ENCODE measurements at places on chromosomes 1 and 21. TPM values are rescaled to one million over a fixed set of nuclear protein-coding genes. Genes with fewer than 3 reads are reported as not detected.

- H3K4me1 ChIP-seq = peaks cover 5% of the 10 kb centered on the region
- peaks cover 24% of the 10 kb centered on the region for H3K36me3 ChIP-seq
- no peak for DNase-seq
- H3K4me3 ChIP-seq = no peak overlapping the region
- H3K27ac ChIP-seq = no peak overlapping the region
Observed at GRCh38 chr1:24491577-24492360, 10.9 kb upstream of the RCAN3 start.

- H3K27ac ChIP-seq = no peak overlapping the region
- peaks cover 18% of the 10 kb centered on the region for H3K27me3 ChIP-seq
- DNase-seq = no peak
- H3K4me1 ChIP-seq = peaks cover 8% of the 10 kb centered on the region
- no peak overlapping the region for H3K4me3 ChIP-seq
- no peaks in the 10 kb centered on the region for H3K36me3 ChIP-seq
Observed at GRCh38 chr1:159831412-159832141, 4.9 kb downstream of the SLAMF8 start.

GRCh38 chr1:163922743-163923201 is 601.0 kb downstream of the NUF2 start:
- no peaks in the 10 kb centered on the region for H3K27me3 ChIP-seq
- no peak for DNase-seq

DNA sequence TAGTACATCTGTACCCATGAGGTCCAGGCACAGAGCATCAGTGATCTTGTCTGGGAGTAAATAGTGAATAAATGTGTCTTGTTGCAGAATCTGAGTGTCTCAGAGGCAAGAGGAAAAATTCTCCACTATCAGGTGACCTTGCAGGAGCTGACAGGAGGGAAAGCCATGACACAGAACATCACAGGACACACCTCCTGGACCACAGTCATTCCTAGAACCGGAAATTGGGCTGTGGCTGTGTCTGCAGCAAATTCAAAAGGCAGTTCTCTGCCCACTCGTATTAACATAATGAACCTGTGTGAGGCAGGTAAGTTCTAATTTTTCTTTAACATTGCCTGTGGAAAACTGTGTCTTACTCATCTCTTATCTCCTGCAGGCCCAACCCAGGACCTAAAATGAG is 43.1 kb downstream of the IL12RB2 start:
- H3K4me3 ChIP-seq = no peak overlapping the region
- H3K27me3 ChIP-seq = no peaks in the 10 kb centered on the region
- DNase-seq = no peak
- no peak overlapping the region for H3K27ac ChIP-seq
- H3K4me1 ChIP-seq = peaks cover 19% of the 10 kb centered on the region

DNA sequence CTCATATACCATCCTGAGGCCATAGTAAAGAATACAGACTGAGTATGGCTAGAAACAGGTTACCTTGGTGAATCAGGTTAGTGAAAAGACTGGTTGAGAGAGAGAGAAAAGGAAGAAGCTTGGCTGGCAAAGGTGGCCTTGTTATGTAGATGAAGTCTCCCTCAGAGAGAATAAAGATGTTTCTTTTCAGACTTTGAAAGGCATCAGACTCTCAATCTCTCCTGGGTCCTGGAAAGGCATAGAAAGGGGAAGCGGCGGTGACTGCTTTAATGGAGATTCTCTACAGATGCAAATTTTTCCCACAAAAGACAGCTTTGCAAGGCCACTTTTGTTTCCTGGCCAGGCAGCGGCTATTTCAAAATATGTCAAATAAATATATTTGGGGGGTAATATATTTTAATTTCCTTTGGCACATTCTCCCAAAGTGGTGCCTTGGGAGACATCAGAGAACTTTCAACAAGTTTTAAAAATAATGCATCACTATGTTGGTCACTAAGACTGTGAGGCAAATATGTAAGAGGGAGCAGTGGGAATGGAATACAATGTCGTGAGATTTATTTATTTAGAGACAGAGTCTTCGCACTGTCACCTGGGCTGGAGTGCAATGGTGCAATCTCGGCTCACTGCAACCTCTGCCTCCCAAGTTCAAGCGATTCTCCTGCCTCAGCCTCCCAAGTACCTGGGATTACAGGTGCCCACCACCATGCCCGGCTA is 46.1 kb downstream of the NPHS2 start:
- peak; percentile 26 for DNase-seq
- H3K4me3 ChIP-seq = 0 out of 2 replicates have a peak overlapping the region, but pooled peaks have one; percentile 27
- peak overlapping the region; percentile 75 for H3K27ac ChIP-seq
- H3K36me3 ChIP-seq = peaks cover 14% of the 10 kb centered on the region
- H3K4me1 ChIP-seq = peaks cover 48% of the 10 kb centered on the region
- H3K27me3 ChIP-seq = peaks cover 8% of the 10 kb centered on the region

- DNase-seq = no peak
- H3K27ac ChIP-seq = no peak overlapping the region
- no peak overlapping the region for H3K4me3 ChIP-seq
- H3K4me1 ChIP-seq = peaks cover 68% of the 10 kb centered on the region
- H3K27me3 ChIP-seq = no peaks in the 10 kb centered on the region
Observed at GRCh38 chr1:214493126-214493796, 58.1 kb downstream of the PTPN14 start.

- H3K4me3 ChIP-seq = no peak overlapping the region
- no peaks in the 10 kb centered on the region for H3K27me3 ChIP-seq
- H3K4me1 ChIP-seq = no peaks in the 10 kb centered on the region
Observed at GRCh38 chr1:65964123-65964522, 171.4 kb downstream of the PDE4B start.

DNA sequence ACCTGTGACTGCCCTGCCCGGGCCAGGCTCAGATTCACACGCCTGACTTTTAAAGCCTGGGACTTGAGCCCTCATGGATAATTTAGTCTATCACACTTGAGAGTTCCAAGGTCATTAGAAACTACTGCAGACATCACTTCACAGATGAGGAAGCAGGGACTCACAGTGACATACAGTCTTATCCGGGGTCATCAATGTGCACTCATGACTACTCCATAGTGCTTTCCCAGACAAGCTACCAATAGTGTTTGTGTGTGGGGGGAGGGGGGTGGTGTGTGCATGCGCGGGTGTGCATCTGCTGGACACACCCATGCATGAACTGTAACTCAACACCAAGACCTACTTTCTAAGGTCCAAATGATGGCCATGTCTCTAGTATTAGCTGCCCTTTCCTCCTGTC is 16.1 kb upstream of the SLC5A9 start:
- no peak for DNase-seq
- H3K36me3 ChIP-seq = no peaks in the 10 kb centered on the region
- H3K4me3 ChIP-seq = no peak overlapping the region
- no peak overlapping the region for H3K27ac ChIP-seq
- H3K4me1 ChIP-seq = peaks cover 40% of the 10 kb centered on the region

DNA sequence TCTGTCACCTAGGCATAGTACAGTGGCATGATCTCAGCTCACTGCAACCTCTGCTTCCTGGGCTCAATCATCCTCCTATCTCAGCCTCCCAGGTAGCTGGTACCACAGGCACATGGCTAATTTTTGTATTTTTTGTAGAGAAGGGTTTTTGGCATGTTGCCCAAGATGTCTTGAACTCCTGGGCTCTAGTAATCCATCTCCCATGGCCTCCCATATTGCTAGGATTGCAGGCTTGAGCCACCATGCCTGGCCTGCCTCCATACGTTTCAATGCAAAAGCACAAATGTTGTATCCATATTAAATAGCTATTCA is 17.6 kb upstream of the GBP3 start:
- no peak overlapping the region for H3K4me3 ChIP-seq
- H3K36me3 ChIP-seq = no peaks in the 10 kb centered on the region
- no peaks in the 10 kb centered on the region for H3K4me1 ChIP-seq
- DNase-seq = no peak
- no peaks in the 10 kb centered on the region for H3K27me3 ChIP-seq

GRCh38 chr1:112673592-112674439 is 643 bp upstream of the MOV10 start:
- peak overlapping the region; percentile 89 for H3K4me3 ChIP-seq
- H3K27me3 ChIP-seq = peaks cover 10% of the 10 kb centered on the region
- no peak for DNase-seq
- peaks cover 24% of the 10 kb centered on the region for H3K36me3 ChIP-seq
- peaks cover 70% of the 10 kb centered on the region for H3K4me1 ChIP-seq

GRCh38 chr1:152328801-152329391 is 3.9 kb upstream of the FLG start:
- peaks cover 45% of the 10 kb centered on the region for H3K36me3 ChIP-seq
- no peak overlapping the region for H3K4me3 ChIP-seq
- no peaks in the 10 kb centered on the region for H3K4me1 ChIP-seq
- H3K27ac ChIP-seq = no peak overlapping the region

DNA sequence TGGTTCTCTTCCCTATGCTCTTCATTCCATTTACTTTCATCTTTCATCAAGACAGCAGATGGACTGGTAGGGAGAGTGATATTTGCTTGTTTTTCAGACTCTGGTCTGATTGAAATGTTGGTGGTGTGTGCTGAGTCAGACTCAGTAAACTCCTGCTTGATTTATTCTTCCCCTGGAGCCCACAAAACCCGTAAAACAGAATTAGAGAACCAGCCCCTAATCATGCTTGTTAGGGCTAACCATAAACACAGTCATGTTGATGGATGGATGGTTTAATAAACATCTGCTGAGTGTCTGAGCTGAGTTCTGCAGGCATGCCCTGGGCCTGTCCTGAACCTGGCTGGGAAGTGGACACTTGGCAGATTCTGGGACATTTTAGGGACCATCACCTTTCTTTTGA is 24.8 kb downstream of the NOS1AP start:
- H3K27me3 ChIP-seq = peaks cover 36% of the 10 kb centered on the region
- H3K4me3 ChIP-seq = no peak overlapping the region
- H3K27ac ChIP-seq = no peak overlapping the region
- no peak for DNase-seq
- H3K36me3 ChIP-seq = peaks cover 4% of the 10 kb centered on the region

GRCh38 chr21:31623664-31624063 is 35.8 kb upstream of the SOD1 start:
- peaks cover 2% of the 10 kb centered on the region for H3K36me3 ChIP-seq
- no peaks in the 10 kb centered on the region for H3K4me1 ChIP-seq
- no peak overlapping the region for H3K4me3 ChIP-seq
- DNase-seq = no peak
- H3K27ac ChIP-seq = no peak overlapping the region

GRCh38 chr1:235831148-235831547 is 35.6 kb downstream of the LYST start:
- no peaks in the 10 kb centered on the region for H3K4me1 ChIP-seq
- H3K36me3 ChIP-seq = no peaks in the 10 kb centered on the region
- DNase-seq = no peak
- no peak overlapping the region for H3K4me3 ChIP-seq
- no peak overlapping the region for H3K27ac ChIP-seq
- no peaks in the 10 kb centered on the region for H3K27me3 ChIP-seq

- no peaks in the 10 kb centered on the region for H3K27me3 ChIP-seq
- H3K36me3 ChIP-seq = no peaks in the 10 kb centered on the region
- H3K4me3 ChIP-seq = no peak overlapping the region
- peaks cover 13% of the 10 kb centered on the region for H3K4me1 ChIP-seq
Observed at GRCh38 chr1:208432346-208432745, 188.2 kb upstream of the PLXNA2 start.

DNA sequence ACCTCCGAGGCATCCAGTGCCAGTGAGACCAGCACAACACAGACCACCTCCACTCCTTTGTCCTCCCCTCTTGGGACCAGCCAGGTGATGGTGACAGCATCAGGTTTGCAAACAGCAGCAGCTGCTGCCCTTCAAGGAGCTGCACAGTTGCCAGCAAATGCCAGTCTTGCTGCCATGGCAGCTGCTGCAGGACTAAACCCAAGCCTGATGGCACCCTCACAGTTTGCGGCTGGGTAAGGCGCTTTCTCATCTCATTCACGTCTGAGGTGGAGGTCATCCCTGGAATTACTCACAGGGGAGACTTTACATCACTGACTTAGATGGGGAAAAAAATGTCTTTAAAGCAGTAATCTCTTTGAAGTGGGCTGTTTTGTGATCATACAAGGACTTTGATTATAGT is 106.3 kb downstream of the CD247 start:
- H3K36me3 ChIP-seq = peaks cover 46% of the 10 kb centered on the region
- no peak for DNase-seq
- peak overlapping the region; percentile 76 for H3K27ac ChIP-seq

- no peak overlapping the region for H3K4me3 ChIP-seq
- no peak overlapping the region for H3K27ac ChIP-seq
- DNase-seq = no peak
- peaks cover 25% of the 10 kb centered on the region for H3K4me1 ChIP-seq
- H3K27me3 ChIP-seq = no peaks in the 10 kb centered on the region
- peaks cover 6% of the 10 kb centered on the region for H3K36me3 ChIP-seq
Observed at GRCh38 chr1:181014477-181015250, 8.0 kb downstream of the STX6 start.

DNA sequence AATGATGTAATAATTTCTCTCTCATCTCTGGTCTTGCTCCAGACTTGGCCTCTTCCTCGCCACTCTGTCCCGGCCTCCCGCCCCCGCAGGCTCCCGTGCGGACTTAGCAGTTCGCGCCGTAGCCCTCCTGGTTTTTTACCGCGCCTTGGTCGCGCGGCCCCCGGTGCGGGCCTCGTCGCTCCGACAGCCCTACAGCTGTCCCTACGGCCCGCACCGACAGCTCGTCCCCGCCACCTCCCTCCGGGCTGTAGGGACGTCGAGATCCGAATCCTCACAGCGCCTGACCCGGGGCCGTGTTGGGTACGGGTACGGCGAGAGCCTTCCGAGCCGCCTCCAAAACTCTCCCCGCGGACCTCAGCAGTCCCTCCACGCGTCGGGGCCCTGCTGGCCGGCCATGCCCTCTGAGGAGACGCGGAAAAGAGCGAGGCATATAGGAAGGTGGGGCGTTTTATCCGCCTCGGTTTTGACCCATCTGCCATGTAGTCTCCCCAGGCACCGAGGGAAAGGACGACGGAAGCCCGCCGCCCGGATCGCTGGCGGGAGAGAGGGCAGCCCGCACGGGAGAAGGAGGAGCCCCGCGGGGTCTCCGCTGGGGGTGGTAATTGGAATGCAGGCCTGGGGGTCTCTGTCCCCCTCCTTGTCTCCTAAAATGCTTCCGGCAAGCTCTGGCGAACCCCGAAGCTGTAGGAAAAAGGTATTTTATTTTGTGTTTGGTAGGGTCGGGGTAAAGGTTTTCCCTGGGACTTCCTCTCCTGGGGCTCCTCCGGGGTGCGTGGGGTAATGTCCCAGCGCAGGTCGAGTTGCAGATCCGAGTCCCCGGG is 3.3 kb downstream of the LHX4 start:
- H3K36me3 ChIP-seq = no peaks in the 10 kb centered on the region
- no peak overlapping the region for H3K27ac ChIP-seq
- DNase-seq = no peak
- peaks cover 61% of the 10 kb centered on the region for H3K4me1 ChIP-seq
- H3K4me3 ChIP-seq = peak overlapping the region; percentile 82

GRCh38 chr1:9240914-9241820 is 6.6 kb downstream of the H6PD start:
- H3K27ac ChIP-seq = peak overlapping the region; percentile 5
- H3K4me1 ChIP-seq = peaks cover 34% of the 10 kb centered on the region
- no peak for DNase-seq

CDCA8 gene
- total RNA-seq = 47.7 TPM

CRP gene
- total RNA-seq = 0.85 TPM

OR10J1 gene
- total RNA-seq = not detected

DRAM2 gene
- total RNA-seq = 34.3 TPM

LYPD8 gene
- total RNA-seq = not detected

RPTN gene
- not detected for total RNA-seq

FGR gene
- total RNA-seq = 0.46 TPM

RGS18 gene
- not detected for total RNA-seq

C1orf94 gene
- total RNA-seq = 5.5 TPM

OR2T35 gene
- total RNA-seq = not detected

RGS8 gene
- total RNA-seq = 0.07 TPM

CGN gene
- 68.7 TPM for total RNA-seq

LRRC53 gene
- not detected for total RNA-seq

All from WTC11 (cell line).